Muscle of leg (tissue), 16 donors: ENCODE measurements at places on chromosomes 12 and 14.
A peak's percentile ranks its signal among the peaks of the same experiment; 100 is the strongest.

DNA sequence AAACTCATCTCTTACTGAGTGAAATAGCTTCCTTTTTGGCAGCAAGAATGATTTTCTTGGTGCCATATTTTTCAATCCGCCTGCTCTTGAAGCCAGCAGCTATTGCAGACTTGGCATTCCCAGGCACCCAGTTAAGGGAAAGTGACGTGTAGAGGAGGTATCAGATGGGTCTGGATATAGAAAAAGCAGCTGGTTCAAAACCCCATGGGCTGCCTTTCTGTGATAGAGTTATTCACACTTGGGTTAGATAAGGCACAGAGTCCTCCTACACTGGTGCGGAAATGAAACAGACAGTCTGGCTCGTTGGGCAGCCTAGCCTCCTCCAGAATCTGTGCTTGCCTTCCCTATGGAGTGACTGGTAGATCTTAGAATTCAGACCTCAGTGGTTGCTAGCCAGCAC is 62.2 kb downstream of the PTPN11 start:
- no peak for DNase-seq

DNA sequence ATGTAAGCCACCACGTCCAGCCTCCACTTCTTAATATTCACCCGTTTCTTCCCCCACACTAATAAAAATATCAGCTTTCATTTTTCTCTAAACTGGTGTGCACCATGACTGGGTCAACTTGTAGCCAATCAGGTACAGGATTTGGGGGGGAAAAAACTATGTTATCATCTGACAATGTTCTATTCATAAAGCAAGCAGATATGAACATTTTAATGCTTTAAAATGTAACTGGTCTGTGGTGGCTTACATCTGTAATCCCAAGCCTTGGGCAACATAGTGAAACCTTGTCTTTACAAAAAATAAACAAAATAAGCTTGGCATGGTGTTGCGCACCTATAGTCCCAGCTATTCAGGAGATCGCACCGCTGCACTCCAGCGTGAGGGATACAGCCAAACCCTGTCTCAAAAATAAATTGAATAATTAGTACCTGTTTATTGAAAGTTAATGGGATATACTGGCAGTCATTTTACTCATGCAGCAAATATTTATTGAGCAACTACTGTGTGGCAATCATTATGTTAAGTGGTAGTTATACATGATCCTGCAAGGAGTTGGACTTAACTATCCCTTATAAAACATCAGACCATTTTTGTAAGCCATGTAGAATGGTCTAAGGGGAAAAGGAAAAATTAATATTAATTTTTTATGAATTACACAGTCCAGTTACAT is 15.3 kb upstream of the ITPR2 start:
- DNase-seq = no peak

DNA sequence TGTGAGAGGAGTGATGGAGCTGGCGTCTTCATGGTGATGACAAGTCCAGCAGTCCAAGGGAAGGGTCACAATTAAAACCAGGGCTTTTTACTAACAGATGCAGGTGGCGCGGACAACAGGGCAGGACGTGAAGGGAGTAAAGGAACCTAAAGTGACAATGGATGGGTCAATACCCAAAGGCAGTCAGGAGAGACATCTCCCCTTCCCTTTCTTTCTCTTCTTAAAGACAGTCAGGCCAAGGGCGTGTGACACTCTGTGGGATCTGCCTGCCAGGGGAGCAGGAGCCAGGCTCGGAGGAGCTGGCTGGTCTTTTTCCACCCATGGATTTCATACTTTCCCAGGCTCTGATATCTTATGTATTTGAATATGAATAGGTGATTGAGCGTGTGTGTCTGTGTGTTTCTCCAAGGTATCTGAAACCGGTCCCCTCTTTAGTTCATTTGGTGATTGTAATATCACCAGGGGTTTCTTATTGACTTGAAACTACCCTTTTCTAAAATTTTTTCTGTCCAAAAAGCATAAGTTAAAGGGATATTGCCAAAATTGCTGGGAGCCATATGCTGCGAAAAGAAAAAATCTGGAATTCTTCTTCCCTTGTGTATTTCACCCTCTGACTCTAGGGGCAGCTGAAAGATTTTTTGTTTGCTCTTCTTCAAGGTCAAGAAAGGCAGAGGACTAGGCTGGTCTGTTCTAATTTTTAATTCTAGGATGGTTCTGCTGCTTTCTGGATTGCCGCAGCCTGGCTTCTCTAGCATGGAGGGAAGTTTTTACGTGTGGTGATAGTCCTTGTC is 61.8 kb downstream of the FBXL14 start:
- no peak for DNase-seq

DNA sequence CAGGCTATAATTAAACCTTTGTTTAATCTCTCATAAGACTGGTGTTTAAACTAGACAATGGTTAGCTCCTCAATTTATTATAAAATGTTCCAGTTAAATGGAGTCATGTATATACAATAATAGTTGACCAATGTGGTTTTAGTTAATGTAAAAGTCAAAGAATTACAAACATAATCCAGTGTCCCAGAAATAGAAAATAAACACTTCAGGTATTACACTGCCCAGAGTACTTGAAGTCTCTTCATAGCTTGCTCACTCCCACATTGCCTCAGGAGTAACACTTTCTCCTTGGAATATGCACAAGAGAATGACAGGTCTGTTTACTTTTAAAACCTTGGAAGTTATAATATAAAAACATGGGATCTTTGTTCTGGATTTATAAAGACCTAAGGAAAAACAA is 60.5 kb downstream of the SLC38A1 start:
- DNase-seq = no peak

DNA sequence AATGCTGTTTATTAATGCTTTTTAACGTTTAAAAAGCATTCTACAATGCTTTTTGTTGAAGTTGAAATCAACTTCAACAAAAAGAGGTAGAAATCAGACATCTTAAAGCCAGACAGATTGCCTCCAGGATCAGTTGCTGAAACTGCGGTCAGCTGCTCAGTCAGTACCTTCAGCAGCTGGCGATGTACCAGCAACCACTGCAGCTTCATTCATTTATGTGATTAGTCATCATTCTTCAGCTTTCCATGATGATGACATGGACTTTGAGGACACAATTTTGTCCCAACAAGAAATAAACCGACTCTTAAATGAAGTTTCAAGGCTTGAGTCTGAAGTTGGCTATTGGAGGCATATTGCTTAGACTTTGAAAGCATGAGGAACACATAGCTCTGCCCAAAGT is 31.5 kb upstream of the NUAK1 start:
- DNase-seq = no peak

GRCh38 chr12:98911396-98911795 is 266.3 kb downstream of the APAF1 start:
- no peak for DNase-seq

DNA sequence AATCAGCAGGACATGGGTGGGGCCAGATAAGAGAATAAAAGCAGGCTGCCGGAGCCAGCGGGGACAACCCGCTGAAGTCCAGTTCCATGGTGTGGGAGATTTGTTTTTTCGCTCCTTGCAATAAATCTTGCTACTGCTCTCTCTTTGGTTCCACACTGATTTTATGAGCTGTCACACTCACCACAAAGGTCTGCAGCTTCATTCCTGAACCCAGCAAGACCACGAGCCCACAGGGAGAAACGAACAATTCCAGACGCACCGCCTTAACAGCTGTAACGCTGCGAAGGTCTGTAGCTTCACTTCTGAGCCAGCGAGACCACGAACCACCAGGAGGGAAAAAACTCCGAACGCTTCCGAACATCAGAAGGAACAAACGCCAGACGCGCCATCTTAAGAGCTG is 2.8 kb upstream of the CNIH1 start:
- peak; percentile 35 for DNase-seq

DNA sequence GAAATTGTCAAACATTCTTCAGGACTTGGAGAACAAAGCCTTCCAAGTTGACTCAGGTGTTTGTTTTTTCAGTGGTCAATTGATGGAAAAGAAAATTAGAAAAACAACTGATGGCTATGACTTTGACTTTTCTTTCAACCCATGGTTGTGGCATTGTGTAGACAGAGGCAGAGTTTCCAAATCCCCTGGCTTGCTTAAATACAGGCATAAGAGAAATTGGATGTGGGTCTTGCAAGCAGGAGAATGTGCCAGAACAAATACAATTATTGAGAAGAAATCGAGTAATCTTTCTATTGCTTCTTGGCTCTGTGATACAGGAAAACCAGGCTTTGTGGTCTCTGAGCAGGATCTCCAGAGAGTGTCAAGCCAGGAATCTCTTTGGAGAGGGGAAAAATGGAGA is 40.9 kb upstream of the FRMD6 start:
- DNase-seq = no peak

- no peak for DNase-seq
Measured at GRCh38 chr12:92908108-92908507, 21.0 kb downstream of the EEA1 start.

DNA sequence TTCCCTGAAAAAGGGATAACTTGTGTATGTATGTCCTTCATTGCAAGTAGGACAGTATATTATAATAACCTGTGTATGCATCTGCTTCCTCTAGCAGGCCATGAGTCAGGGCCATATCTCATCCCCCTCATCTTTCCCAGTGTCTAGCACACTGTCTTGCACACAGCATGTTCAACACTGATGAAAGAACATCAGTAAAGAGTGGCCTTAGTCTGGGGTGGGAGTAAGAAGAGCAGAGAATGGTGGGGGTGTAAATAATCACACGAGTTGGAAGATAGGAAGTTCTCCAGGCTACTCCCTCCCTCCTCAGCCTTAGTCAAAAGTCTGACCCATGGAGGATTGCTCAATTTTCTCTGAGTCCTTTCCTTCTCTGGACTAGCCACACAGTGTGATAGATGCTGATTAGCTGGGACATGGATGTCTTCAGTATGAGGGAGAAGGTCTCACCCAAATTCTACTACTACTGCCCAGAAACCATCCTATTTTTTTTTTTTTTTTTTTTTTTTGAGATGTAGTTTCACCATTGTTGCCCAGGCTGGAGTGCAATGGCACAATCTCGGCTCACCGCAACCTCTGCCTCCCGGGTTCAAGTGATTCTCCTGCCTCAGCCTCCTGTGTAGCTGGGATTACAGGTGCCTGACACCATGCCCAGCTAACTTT is 14.6 kb upstream of the SP1 start:
- DNase-seq = no peak

DNA sequence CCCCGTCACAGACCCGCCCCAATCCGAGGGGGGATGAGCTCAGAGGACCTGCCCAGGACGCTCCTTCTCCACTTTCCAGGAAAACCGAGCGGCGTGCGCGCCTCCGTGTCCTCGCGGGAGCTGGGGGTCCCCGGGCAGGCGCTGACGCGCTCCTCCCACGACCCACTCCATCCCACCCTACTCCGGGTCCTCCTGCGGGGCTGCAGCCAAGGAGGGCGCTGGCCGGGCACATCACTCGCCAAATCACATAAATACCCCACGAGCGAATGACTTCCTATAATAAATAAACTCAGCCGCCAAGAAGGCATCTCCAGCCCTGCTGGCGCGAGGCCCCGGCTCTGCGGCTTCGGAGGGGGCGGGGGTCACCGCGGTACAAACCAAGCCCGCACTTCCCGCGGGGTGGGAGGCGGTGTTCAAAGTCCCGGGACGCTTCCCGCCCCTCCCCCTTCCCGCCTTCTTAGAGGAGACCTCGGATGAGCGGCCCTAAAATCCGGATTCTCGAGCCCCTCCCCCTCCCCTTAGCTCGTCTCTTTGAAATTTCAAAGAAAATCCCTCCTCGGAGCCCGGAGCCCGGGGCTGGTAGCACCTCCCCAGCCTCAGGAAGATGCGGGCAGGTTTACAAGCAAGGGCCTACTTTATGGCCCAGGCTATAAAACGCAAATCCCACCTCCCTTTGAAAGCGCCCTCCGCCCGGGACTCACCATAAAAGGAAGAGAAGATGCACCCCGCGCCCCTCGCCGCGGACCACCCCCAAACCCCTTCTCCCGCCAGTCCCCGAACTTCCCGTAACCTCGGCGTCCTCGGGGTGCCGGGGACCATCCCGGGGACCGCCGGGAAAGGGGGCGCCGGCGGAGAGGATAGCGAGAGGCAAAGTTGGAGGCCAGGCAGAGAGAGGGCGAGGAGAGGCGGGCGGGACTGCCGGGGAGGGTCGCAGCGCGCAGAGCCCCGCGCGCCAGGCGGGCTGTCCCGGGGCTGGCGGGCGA is 712 bp upstream of the FZD10 start:
- peak; percentile 74 for DNase-seq

DNA sequence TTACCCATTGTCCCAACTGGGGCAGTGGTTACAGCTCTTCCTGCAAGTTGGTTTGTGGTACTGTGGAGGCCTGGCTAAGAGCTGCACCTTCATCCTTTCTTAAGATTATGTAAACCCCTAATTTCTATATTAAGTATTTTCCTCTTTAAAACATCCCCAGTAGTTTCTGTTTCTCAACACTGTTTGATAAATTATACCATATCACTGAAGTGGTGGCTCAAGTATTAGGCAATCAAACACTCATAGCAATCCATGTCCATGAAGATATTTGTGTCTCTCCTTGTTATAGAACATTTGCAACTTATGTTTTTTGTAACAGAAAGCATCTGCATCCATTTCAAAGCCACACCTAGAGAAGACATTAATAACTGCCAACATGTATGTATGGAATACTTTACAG is 31.8 kb downstream of the ATXN3 start:
- DNase-seq = no peak

DNA sequence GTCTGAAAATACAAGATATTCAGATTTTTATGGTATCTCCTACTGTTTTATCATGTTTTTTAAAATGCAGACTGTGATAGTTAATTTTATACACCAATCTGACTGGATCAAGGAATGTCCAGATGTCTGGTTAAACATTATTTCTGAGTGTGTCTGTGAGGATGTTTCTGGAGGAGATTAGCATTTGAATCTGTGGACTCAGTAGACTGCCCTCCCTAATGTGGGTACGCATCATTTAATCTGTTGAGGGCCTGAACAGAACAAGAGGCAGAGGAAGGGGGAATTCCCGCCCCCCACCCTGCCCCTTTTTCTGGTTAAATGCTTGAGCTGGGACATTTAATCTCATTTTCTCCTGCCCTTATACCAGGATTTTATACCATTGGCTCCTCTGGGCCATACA is 72.1 kb downstream of the AVPR1A start:
- no peak for DNase-seq

- DNase-seq = peak; percentile 75
Measured at GRCh38 chr12:64752833-64753238, 6.4 kb downstream of the GNS start.

- DNase-seq = no peak
Measured at GRCh38 chr12:46516238-46516932, 143.8 kb upstream of the SLC38A2 start.

DNA sequence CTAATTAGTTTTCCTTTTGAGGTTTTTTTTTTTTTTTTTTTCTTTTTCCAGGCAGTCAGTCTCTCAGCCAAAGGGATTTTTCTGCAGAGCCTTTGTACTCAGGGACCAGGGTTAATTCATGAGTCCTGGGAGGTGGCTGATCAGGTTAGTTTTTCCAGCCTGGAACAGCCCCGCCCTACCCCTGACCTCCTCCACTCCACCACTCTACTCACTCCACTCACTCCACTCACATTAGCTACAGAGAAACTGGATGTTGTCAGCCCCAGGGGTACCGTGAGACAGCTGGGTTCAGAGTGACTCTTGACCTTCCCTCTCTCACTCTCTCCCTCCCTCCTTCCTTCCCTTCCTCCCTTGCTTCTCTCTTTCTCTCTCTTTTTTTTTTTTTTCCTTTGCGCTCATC is 161.0 kb downstream of the CRADD start:
- DNase-seq = peak; percentile 47

GRCh38 chr12:84757978-84758377 is 154.6 kb downstream of the SLC6A15 start:
- DNase-seq = no peak
